Upper lobe of right lung (tissue), 1 donor: ENCODE measurements at places on chromosomes 13 and 19.

DNA sequence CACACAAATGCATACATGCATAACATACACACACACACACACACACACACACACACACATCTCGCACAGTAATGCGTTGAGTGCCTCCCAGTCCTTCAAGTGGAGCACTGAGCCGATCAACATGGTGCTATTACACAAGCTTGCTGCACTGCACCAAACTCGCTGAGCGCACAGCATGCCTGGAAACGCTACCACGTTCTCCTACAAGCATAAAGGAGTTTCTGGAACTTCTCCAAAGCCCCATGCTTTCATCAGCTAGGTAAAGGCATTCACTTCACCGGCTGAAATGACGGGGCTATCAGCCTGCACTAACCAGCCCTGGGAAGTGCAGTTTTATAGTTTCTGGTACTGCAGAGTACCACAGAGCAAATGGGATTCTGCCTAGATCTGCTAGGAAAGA, 92.7 kb downstream of the FGF14 start:
- DNase-seq: peak; percentile 67

DNA sequence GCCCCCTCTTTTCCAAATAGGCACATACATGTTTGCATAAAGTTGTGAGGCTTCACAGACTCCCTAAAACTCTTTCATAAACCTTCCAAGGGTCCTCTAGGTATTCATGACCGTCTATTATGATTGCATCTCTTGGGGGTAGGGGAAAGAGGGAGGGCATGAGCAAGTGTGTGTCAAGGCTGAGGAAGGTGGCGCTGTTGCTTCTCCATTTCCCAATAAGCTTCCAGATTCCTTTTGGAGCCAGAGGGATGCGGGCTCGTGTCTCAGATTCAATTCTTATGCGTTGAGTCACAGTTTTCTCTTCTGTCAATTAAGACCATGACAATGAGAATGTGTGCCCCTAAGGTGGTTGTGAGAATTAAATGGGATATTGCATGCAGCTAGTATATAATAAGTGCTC, 51.0 kb upstream of the CYP2A7 start:
- DNase-seq: no peak

DNA sequence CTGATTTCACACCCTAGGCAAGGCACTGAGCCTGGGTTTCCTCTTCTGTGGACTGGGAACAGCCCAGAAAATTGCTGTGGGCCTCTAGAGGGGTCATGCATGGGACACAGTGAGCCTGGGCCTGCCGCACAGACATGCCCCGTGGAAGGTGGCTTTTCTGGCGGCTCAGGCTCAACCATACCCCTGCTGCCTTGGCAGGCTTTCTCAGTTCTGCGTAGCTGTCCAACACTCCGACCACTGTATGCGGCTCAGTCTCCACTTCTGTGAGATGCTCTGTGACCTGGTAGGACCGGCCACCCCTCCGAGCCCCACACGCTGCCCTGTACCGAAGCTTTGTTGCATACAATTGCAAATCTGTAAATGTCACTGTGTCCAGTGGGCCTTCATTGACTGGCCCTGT, 126.3 kb downstream of the UQCRFS1 start:
- no peak for DNase-seq

DNA sequence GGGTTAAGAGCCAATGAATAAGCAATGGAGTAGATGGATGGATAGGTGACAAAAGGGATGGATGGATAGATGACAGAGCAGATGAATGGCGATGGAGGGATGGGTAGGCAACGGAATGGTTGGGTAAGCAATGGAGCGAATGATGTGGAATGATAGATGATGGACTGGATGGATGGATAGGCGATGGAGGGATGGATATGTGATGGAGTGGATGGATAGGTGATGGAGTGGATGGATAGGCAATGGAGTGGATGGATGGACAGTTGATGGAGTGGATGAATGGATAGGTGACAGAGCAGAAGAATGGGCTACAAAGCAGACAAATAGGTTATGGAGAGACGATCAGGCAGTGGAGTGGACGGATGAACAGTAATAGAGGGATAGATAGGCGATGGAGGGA, 269.6 kb downstream of the TEX29 start:
- DNase-seq: no peak

GRCh38 chr19:1455336-1456120, 5.6 kb downstream of the APC2 start:
- DNase-seq: no peak

DNA sequence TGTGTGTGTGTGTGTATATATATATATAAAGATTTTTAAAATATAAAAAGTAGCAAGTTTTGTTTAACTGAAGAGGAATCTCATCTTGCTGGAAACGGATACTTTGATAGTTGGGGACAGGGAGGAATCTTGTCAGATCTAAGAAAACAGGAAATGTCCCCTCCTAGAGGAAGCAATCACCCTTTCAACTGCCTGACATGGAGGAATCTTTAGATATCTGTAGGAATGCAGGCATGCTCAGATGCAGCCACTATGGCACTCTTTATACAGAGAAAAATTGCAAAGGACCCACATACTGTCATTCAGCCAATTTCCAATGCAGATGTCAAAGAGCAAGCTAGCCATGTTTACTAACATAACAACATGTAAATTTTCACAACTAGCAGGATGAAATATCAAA, 38.8 kb downstream of the ZNF611 start:
- no peak for DNase-seq

DNA sequence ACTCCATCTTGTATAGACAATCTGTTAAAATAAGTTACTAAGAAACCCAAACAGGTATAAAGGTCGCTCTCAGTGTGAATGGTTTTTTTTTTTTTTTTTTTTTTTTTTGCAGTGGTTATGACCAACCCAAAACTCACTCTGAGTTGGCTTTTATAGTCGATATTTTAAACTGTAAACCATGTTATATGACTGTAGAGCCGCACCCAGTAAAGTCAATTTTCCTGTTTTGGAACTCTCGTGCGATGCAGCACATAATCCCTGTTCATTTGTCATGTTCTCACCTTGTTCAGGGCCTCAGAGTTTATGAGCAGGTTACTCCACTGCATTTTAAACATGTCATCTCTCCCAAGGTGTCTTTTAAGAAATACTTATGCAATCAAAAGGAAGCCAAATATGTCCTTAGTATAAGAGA, 112.5 kb downstream of the KLF5 start:
- no peak for DNase-seq

DNA sequence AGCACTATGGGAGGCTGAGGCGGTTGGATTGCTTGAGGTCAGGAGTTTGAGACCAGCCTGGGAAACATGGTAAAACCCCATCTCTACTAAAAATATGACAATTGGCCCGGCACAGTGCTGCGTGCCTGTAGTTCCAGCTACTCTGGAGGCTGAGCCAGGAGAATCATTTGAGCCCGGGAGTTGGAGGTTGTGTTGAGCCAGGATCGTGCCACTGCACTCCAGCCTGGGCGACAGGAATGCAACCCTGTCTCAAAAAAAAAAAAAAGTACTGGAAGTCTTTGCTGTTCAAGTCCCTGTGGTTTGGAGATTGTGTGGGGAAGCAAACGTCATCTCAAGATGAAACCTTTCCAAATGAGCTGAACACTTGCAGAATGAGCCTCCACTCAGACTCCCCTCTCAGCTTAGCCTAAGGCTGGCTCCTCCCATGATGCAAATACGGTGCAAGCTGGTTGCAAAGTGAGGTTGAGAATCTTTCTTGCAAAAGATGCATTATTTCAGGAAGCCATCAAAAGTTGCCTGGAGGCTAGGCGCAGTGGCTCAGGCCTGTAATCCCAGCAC, 46.2 kb downstream of the MYO9B start:
- no peak for DNase-seq

GRCh38 chr19:27885359-27885758, 1327.6 kb downstream of the UQCRFS1 start:
- no peak for DNase-seq
